ENCODE measurements at places on chromosomes 2 and 18. TPM values are rescaled to one million over a fixed set of nuclear protein-coding genes. Genes with fewer than 3 reads are reported as not detected.
A peak's percentile ranks its signal among the peaks of the same experiment; 100 is the strongest.

- peak; percentile 78 for DNase-seq
Measured at GRCh38 chr2:240586919-240587800, 626 bp downstream of the CAPN10 start.

GRCh38 chr2:70823249-70823648 is 2.9 kb upstream of the CLEC4F start:
- no peak for DNase-seq

- DNase-seq, result no peak
Measured at GRCh38 chr2:180572346-180572745, 408.1 kb upstream of the UBE2E3 start.

GRCh38 chr2:186697536-186697935 is 3.7 kb downstream of the FAM171B start:
- DNase-seq, result no peak

DNA sequence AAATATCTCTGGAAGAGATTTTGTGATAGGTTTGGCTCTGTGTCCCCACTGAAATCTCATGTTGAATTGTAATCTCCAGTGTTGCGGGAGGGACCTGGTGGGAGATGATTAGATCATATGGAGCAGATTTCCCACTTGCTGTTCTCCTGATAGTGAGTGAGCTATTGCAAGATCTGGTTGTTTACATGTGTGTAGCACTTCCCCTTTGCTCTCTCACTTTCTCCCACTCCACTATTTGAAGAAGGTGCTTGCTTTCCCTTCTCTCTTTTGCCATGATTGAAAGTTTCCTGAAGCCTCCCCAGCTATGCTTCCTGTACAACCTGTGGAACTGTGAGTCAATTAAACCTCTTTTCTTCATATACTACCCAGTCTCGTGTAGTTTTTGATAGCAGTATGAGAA is 97.0 kb upstream of the FN1 start:
- DNase-seq, result no peak

The AQP12A gene
- total RNA-seq, result not detected

The SERPINB11 gene
- not detected for total RNA-seq
